ENCODE measurements at places on chromosomes 13 and 19.
A peak's percentile ranks its signal among the peaks of the same experiment; 100 is the strongest.

DNA sequence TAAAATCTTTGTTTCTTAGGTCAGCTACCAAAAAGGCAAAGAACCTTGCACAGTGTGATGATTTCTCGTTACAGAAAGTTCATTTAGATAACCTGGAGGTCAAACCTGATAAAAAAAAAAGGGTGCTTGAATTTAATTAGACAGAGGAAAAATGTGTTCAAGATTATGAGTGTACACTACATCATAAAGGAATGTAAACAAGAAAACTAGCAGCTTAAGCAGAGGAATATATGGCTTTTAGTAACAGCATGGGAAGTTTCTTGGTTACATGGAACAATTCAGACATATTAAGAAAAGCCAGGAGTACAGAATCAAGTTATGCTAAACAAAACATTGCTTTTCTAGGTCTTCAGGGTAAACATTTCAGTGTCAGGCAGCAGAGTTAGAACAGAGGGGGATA, 32.9 kb downstream of the ING1 start:
- no peak overlapping the region for H3K4me3 ChIP-seq
- no peak overlapping the region for H3K27ac ChIP-seq
- no peaks in the 10 kb centered on the region for H3K36me3 ChIP-seq
- H3K27me3 ChIP-seq: no peaks in the 10 kb centered on the region

- no peaks in the 10 kb centered on the region for H3K36me3 ChIP-seq
- H3K4me1 ChIP-seq: peaks cover 3% of the 10 kb centered on the region
- H3K27ac ChIP-seq: no peak overlapping the region
- no peak overlapping the region for H3K4me3 ChIP-seq
Observed at GRCh38 chr13:33615436-33615835, 202.5 kb upstream of the RFC3 start.

- H3K36me3 ChIP-seq: peaks cover 3% of the 10 kb centered on the region
- H3K4me3 ChIP-seq: no peak overlapping the region
- H3K27me3 ChIP-seq: no peaks in the 10 kb centered on the region
- DNase-seq: peak; percentile 89
- H3K27ac ChIP-seq: no peak overlapping the region
Observed at GRCh38 chr13:77136902-77137420, 110.0 kb upstream of the FBXL3 start.

- peaks cover 5% of the 10 kb centered on the region for H3K4me1 ChIP-seq
- peaks cover 40% of the 10 kb centered on the region for H3K36me3 ChIP-seq
- H3K27me3 ChIP-seq: no peaks in the 10 kb centered on the region
- H3K27ac ChIP-seq: no peak overlapping the region
Observed at GRCh38 chr13:42807241-42807640, 25.9 kb downstream of the FAM216B start.

DNA sequence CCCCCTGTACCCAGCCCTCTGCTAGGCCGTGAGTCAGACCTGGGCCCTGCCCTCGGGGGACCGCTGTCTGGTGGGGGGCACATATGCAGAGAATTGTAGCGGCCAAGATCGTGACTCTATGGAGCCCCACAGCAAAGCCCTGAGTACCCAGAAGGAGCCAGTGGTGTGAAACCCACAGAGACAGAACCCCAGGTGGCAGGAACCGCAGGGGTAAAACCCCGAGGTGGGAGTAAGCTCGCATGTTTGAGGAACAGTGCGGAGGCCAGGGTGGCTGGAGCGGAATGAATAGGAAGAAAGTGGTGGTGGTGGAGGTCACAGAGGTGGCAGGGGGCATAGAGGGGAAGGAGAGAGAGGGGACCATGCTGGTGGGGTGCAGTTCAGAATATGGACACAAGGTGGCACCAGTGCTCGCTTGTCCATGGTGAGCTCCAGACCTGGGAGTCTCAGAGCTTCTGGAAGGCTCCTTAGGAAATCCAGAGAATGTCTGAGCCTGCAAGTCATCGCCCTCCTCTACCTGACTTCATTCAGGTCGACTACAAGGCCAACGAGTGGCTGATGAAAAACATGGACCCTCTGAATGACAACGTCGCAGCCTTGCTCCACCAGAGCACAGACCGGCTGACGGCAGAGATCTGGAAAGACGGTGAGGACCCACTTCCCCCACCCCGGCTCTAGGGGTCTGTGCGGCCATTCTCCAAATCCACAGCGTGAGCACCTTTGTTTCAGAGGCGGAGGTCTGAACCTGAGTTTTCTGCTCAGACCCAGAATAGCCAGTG, 48.9 kb downstream of the MYH14 start:
- no peaks in the 10 kb centered on the region for H3K27me3 ChIP-seq
- no peaks in the 10 kb centered on the region for H3K36me3 ChIP-seq
- no peaks in the 10 kb centered on the region for H3K4me1 ChIP-seq
- DNase-seq: no peak
- H3K4me3 ChIP-seq: no peak overlapping the region
- no peak overlapping the region for H3K27ac ChIP-seq

GRCh38 chr13:57314897-57315520, 148.0 kb downstream of the PRR20E start:
- peak; percentile 5 for DNase-seq
- H3K27ac ChIP-seq: no peak overlapping the region
- no peak overlapping the region for H3K4me3 ChIP-seq
- no peaks in the 10 kb centered on the region for H3K36me3 ChIP-seq

DNA sequence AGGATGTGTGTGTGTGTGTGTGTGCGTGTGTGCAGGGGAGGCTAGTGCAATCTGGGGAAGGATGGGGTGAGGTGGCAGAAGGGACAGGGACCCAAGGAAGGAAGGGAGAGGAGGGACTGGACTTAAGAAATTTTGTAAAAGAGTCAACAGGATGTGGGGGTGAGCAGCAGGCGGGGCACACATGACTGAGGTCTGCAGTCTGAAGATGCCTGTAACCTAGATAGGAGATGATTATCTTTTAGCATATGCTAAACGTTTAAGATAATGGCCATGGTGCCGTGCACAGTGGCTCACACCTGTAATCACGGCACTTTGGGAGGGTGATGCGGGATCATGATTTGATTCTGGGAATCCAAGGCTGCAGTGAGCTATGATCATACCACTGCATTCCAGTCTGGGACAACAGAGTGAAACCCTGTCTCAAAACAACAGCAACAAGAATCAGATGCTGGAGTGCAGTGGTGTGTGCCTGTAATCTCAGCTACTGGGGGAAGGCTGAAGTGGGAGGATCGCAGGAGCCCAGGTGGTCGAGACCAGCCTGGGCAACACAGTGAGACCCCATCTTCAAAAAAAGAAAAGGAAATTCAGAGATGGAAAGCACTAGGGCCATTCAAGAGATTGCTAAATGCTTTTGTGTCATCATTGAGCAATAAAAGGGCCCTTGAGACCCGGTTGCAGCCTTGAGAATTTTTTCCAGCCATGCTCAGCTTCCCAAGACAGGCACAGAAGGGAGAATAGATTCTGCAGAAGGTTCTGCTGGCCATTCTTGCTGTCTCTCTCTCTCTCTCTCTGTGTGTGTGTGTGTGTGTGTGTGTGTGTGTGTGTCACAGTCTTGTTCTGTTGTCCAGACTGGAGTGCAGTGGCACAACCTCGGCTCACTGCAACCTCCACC, 3.8 kb upstream of the ZNF414 start:
- peak; percentile 84 for DNase-seq
- H3K27ac ChIP-seq: no peak overlapping the region
- no peaks in the 10 kb centered on the region for H3K27me3 ChIP-seq
- H3K4me1 ChIP-seq: peaks cover 7% of the 10 kb centered on the region

GRCh38 chr13:85333506-85334020, 465.7 kb downstream of the SLITRK6 start:
- H3K27me3 ChIP-seq: no peaks in the 10 kb centered on the region
- no peak overlapping the region for H3K4me3 ChIP-seq
- H3K27ac ChIP-seq: no peak overlapping the region

DNA sequence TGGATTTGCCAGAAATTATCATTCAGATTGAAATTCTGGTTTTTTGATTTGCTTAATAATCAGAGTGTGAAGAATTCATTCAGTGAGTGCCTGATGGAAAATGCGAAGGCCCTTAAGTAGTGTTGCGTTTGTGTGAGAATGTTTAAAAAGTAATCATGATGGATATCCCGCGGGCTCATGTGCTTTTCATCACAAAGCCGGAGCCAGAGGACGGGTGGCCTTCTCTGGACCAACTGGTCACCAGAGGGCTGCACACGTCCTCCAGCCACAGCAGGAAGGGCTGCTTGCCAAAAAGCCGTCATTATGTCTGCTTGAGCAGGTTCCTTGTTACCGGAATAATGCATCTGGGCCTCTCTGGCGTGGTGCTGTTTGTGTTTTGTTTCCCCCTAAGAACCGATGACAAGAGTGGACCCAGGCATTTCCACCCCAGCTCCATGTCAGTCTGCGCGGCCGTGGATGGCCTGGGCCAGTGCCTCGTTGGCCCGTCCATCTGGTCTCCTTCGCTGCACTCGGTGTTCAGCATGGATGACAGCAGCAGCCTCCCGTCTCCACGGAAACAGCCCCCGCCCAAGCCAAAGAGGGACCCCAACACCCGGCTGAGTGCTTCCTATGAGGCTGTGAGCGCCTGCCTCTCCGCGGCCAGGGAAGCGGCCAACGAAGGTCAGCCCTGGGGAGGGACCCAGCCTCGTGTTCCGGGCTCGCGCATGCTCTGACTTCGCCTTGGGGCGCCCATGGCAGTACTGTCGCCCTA, 497.7 kb downstream of the MYO16 start:
- peaks cover 3% of the 10 kb centered on the region for H3K4me1 ChIP-seq
- no peaks in the 10 kb centered on the region for H3K36me3 ChIP-seq
- no peak overlapping the region for H3K4me3 ChIP-seq
- no peak overlapping the region for H3K27ac ChIP-seq

GRCh38 chr13:24777171-24777570, 13.2 kb downstream of the RNF17 start:
- no peak overlapping the region for H3K27ac ChIP-seq
- no peaks in the 10 kb centered on the region for H3K27me3 ChIP-seq
- no peak overlapping the region for H3K4me3 ChIP-seq
- no peaks in the 10 kb centered on the region for H3K4me1 ChIP-seq
- DNase-seq: no peak

All from mesenchymal stem cell (in vitro differentiated cells and primary cell).